Naive thymus-derived CD8-positive, alpha-beta T cell (primary cell): ENCODE measurements at places on chromosomes 4 and X.
A peak's percentile ranks its signal among the peaks of the same experiment; 100 is the strongest.

GRCh38 chr4:7043284-7044136, at the start of gene TADA2B:
Gene TADA2B, plus strand, starts transcription at chr4:7043372. Its CDS starts 208 bp downstream, at chr4:7043580.
- peak within 1 kb of the TSS; percentile 93 for H3K27ac ChIP-seq
- H3K27me3 ChIP-seq = no peaks in the 10 kb centered on the region

GRCh38 chr4:52250154-52250553, 199.1 kb downstream of the SPATA18 start:
- no peak overlapping the region for H3K4me3 ChIP-seq
- H3K27ac ChIP-seq = no peak overlapping the region
- no peaks in the 10 kb centered on the region for H3K4me1 ChIP-seq
- no peaks in the 10 kb centered on the region for H3K36me3 ChIP-seq
- no peak for DNase-seq

GRCh38 chr4:89162496-89162895, 51.2 kb downstream of the TIGD2 start:
- H3K36me3 ChIP-seq = no peaks in the 10 kb centered on the region
- no peak overlapping the region for H3K27ac ChIP-seq
- no peak for DNase-seq
- no peaks in the 10 kb centered on the region for H3K4me1 ChIP-seq

- no peaks in the 10 kb centered on the region for H3K36me3 ChIP-seq
- no peaks in the 10 kb centered on the region for H3K4me1 ChIP-seq
- H3K4me3 ChIP-seq = no peak overlapping the region
Measured at GRCh38 chr4:95838192-95838591, 1.7 kb upstream of the PDHA2 start.

GRCh38 chrX:57133706-57134105, 3.5 kb downstream of the SPIN2A start:
- H3K4me3 ChIP-seq = no peak overlapping the region
- H3K4me1 ChIP-seq = no peaks in the 10 kb centered on the region
- no peaks in the 10 kb centered on the region for H3K36me3 ChIP-seq
- no peak overlapping the region for H3K27ac ChIP-seq
- no peak for DNase-seq
- H3K27me3 ChIP-seq = no peaks in the 10 kb centered on the region

DNA sequence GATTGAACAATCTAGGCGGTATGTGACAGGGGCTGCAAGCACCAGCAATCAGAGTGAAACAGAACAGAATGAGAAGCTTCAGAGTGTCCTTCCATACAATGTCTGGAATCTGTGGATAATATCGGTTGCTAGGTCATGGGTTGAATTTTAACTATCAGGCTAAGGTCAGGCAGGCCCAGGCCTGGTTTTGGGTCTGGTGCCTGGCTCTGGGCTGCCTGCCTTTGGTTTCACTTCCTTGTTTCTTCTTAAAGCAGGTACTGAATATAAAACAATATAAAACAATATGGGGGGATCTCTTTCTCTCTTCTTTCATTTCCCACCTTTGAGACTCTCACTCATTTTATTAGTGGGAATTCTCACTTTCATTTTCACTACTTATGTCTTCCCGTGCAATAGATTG, 962.0 kb downstream of the CCSER1 start:
- H3K4me1 ChIP-seq = no peaks in the 10 kb centered on the region
- H3K4me3 ChIP-seq = no peak overlapping the region
- H3K27me3 ChIP-seq = no peaks in the 10 kb centered on the region
- H3K36me3 ChIP-seq = no peaks in the 10 kb centered on the region
- no peak for DNase-seq
- no peak overlapping the region for H3K27ac ChIP-seq

DNA sequence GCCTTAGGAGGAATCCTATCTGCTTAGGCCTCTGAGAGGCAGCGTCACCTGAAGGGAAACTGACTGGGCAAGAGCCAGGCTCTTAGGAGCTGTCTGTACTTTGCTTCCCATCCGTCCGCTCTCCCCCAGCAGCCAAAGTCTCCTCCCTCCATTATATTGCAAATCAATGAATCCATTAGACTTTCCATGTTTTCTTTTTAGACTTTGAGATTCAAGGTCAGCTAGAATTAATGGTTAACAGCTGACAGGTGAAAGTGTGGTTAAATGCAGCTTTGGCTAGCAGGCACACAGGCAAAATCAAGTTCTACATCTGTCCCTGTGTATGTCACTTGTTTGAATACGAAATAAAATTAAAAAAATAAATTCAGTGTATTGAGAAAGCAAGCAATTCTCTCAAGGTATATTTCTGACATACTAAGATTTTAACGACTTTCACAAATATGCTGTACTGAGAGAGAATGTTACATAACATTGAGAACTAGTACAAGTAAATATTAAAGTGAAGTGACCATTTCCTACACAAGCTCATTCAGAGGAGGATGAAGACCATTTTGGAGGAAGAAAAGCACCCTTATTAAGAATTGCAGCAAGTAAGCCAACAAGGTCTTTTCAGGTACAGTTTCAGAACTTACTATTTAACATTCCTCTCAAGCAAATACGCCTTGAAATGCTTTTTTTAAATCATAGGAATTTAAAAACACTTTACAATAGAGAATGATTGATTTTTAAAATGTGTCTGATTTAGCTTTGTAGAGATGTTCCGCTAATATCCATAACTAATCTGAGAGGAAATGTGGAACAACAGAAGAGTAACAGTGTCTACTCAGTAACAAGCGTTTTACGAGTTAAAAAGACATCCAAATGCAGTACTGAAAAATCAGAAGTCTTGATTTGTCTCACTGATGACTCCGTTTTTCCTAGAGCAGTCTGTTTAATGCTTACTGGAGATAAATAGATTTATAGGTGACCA, at the start of gene F11:
Gene F11 (plus strand): TSS at position 507 of the 970 bp plus-strand sequence. CDS start 948 bp downstream, outside the sequence.
- H3K4me3 ChIP-seq = no peak within 1 kb of the TSS
- no peak within 1 kb of the TSS for H3K27ac ChIP-seq
- peaks cover 34% of the 10 kb centered on the region for H3K27me3 ChIP-seq
- no peak for DNase-seq
- no peaks in the 10 kb centered on the region for H3K36me3 ChIP-seq

GRCh38 chr4:2604614-2605013, 68.2 kb downstream of the FAM193A start:
- H3K4me3 ChIP-seq = no peak overlapping the region
- peaks cover 44% of the 10 kb centered on the region for H3K36me3 ChIP-seq
- H3K27me3 ChIP-seq = no peaks in the 10 kb centered on the region
- H3K4me1 ChIP-seq = peaks cover 29% of the 10 kb centered on the region
- DNase-seq = no peak

- no peaks in the 10 kb centered on the region for H3K27me3 ChIP-seq
- H3K4me1 ChIP-seq = no peaks in the 10 kb centered on the region
- no peak overlapping the region for H3K4me3 ChIP-seq
- DNase-seq = no peak
Measured at GRCh38 chrX:128929271-128930057, 593.8 kb downstream of the SMARCA1 start.

GRCh38 chr4:143345356-143345755, 8.7 kb downstream of the GAB1 start:
- no peaks in the 10 kb centered on the region for H3K4me1 ChIP-seq
- no peak overlapping the region for H3K4me3 ChIP-seq
- H3K27ac ChIP-seq = no peak overlapping the region

DNA sequence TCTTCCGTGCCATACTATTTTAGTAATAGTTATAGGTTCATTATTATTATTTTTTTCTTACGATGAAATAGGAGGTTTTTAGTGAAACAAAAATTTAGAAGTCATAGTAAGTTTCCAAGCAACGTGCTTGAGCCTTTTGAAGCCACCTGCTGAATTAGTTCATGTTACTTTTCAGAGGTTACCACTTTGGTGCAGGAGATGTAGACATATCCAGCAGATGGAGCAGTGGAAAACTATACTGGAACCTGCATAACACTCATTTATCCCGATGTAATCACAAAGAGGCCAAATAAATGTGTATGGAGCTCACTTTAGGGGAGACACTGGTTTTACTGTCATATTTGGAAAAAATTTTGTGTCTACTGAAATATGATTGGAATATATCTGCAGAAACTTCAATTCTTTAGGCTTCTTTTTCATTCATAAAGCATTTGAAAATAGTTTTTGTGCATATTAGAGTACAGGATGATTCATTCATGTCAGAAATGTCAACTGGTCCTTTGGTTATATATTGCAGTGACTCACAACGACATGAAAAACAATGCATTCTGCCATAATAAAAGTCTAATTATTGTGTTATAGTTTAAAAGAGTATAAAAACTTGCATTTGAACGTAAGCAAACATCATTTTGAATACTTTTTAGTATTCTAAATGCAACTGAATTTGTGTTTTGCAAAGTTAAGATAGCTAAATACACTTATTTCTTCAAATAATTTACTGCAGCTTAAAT, 2182.9 kb upstream of the TENM3 start:
- no peak overlapping the region for H3K27ac ChIP-seq
- no peak overlapping the region for H3K4me3 ChIP-seq
- no peak for DNase-seq
- peaks cover 6% of the 10 kb centered on the region for H3K4me1 ChIP-seq

DNA sequence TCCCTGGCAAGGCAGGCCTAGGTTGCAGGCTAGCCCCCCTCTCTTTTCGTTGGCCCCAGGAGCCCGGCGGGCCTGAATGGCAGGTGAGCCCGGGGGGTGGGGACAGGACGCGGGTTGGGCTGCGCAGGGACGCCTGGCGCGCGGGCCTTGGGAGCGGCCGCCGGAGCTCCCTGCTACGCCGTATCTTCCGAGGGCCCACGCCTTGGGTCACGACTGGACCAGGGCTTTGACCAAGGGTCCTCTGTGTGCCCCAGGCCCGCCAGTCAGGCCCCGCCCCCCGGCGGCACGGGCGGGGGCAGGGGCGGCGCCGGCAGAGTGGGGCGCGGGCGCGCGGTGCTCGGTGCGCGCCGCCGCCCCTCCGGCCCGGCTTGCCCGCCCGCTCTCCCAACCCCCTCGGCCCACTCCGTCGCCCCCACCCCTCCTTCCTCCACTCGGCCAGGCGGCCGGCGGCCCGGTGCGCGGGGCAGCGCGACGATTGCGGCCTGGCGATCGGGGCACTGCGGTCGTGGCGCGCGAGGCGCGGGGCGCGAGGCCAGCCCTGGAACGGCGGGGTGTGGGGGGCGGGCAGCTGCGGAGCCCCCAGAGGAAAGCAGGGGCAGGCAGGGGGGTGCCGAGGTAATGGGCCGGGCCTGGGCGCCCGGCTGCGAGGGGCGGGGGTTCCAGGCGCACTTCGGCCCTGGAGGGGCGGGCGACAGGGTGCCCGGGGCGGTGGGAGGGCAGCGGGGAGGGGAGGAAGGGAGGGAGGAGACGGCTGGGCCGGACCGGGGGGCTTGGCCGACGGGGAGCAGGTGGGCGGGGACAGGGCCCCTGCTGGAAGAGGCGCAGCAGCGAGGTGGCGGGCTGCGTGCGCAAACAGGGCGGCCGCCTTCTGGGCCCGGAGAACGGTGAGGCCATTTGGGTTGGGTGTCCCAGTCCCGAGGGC, at the start of gene PRRG3:
Gene PRRG3 (plus strand): TSS at position 798 of the 922 bp plus-strand sequence. CDS start 3,357 bp downstream, outside the sequence.
- H3K4me1 ChIP-seq = peaks cover 5% of the 10 kb centered on the region
- no peak within 1 kb of the TSS for H3K4me3 ChIP-seq
- peaks cover 17% of the 10 kb centered on the region for H3K27me3 ChIP-seq
- no peaks in the 10 kb centered on the region for H3K36me3 ChIP-seq
- no peak within 1 kb of the TSS for H3K27ac ChIP-seq
- no peak for DNase-seq

- H3K4me1 ChIP-seq = no peaks in the 10 kb centered on the region
- no peak for DNase-seq
- H3K27ac ChIP-seq = no peak overlapping the region
- peaks cover 3% of the 10 kb centered on the region for H3K36me3 ChIP-seq
- no peak overlapping the region for H3K4me3 ChIP-seq
Measured at GRCh38 chrX:20623448-20623847, 356.7 kb upstream of the RPS6KA3 start.
